T-cell (primary cell): ENCODE measurements at places on chromosomes 6 and 20. TPM values are rescaled to one million over a fixed set of nuclear protein-coding genes. Genes with fewer than 3 reads are reported as not detected.

XKR7 gene
- not detected for total RNA-seq

CBLN4 gene
- total RNA-seq = not detected

ZBTB12 gene
- total RNA-seq = 3.1 TPM

BPIFA1 gene
- total RNA-seq = not detected

MMP24 gene
- total RNA-seq = 0.15 TPM

IYD gene
- not detected for total RNA-seq

ARFGEF3 gene
- total RNA-seq = not detected

GNMT gene
- 3.4 TPM for total RNA-seq

FOXQ1 gene
- total RNA-seq = not detected

PNPLA1 gene
- not detected for total RNA-seq

PTCRA gene
- total RNA-seq = not detected

PAK5 gene
- not detected for total RNA-seq

ARMH2 gene
- total RNA-seq = 2.7 TPM

PXDC1 gene
- 0.79 TPM for total RNA-seq

DLK2 gene
- 1.3 TPM for total RNA-seq

NDUFAF4 gene
- 24.5 TPM for total RNA-seq

MAS1 gene
- total RNA-seq = not detected

HLA-DQA2 gene
- total RNA-seq = 1.2 TPM

CTCFL gene
- total RNA-seq = not detected

ADTRP gene
- total RNA-seq = 38.4 TPM

EXOC2 gene
- total RNA-seq = 39.7 TPM

NTSR1 gene
- 0.63 TPM for total RNA-seq

TCF19 gene
- total RNA-seq = 9.9 TPM
